ENCODE measurements at places on chromosomes 1 and 21.

GRCh38 chr1:184757406-184757805, 2.7 kb upstream of the EDEM3 start:
- DNase-seq: no peak

DNA sequence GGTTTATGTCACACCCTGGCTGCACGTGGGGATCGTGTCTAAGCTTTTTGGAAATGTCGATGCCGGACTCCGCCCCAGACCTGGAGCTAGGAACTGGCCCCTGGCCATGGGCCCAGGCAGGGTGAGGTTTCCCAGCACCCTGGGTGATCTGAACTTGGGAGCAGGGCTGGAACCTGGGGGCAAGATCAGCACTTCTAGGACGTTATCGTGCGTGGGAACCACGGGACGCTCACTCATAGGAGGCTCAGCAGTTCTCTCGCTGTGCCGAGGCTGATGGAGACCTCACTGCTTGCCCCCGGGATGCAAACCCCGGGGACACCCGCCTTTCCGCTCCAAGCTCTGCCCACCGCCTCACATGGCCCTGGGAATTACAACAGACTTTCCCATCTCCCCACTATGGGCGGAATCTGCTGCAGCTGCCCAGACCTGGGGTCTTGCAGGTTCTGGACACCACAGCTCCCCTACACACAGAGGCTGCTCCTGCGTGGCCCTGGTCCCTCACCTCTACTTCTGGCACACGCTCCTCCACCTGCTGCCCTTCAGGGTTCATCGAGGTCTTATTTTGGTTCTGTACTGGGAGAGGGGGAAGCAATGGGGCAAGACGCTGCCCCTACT, 35.9 kb downstream of the COL18A1 start:
- DNase-seq: no peak

GRCh38 chr1:65084066-65084465, 63.9 kb upstream of the AK4 start:
- no peak for DNase-seq

DNA sequence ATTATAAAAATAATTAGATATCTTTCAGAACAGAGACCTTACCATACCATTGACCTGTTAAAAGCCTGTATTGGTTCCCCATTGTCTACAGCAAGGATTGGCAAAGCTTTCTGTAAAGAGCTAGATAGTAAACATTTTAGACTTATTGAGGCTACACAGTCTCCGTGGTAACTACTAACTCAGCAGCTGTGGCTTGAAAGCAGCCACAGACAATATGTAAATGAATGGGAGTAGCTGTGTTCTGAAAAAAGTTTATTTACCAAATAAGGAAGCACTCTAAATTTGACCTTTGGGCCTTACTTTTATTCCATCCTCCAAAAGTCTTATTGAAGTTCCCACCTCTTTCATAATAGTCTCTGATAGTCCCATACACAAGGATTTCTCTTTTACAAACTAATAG, 39.7 kb downstream of the NUP210L start:
- no peak for DNase-seq

- no peak for DNase-seq
Measured at GRCh38 chr1:6030132-6030531, 15.6 kb upstream of the KCNAB2 start.

DNA sequence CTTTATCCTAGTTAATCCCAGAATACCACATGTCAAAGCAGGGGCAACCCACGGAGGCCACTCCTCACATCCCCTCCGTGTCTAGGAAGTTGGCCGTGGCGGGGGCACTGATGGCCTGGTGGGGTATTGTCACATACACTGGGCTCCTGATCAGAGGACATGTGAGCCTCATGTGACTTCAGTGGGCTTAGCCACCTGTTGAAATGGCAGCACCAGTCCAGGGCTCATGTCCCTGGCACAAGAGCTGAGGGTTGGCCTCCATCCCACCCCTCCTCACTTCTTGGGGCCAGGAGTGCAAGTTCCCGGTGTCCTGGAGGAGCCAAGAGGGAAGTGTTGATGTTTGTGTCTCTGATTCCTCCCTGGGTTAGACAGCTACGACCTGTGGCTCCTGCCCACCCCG, 313.4 kb downstream of the CAMTA1 start:
- no peak for DNase-seq

DNA sequence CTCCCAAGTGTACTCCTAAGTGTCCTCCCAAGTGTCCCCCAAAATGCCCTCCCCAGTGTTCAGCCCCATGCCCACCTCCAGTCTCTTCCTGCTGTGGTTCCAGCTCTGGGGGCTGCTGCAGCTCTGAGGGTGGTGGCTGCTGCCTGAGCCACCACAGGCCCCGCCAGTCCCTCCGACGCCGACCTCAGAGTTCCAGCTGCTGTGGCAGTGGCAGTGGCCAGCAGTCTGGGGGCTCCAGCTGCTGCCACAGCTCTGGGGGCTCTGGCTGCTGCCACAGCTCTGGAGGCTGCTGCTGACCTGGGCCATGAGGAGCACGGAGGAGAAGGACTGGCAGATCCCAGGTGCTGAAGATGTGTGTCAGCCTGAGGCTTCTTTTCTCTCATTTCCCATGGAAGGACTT, 993 bp downstream of the LCE5A start:
- no peak for DNase-seq

- no peak for DNase-seq
Measured at GRCh38 chr21:44006656-44007055, 5.5 kb upstream of the TRAPPC10 start.

GRCh38 chr1:70103770-70104169, 101.6 kb downstream of the LRRC40 start:
- no peak for DNase-seq

GRCh38 chr1:202592146-202592545, 118.1 kb downstream of the SYT2 start:
- no peak for DNase-seq

DNA sequence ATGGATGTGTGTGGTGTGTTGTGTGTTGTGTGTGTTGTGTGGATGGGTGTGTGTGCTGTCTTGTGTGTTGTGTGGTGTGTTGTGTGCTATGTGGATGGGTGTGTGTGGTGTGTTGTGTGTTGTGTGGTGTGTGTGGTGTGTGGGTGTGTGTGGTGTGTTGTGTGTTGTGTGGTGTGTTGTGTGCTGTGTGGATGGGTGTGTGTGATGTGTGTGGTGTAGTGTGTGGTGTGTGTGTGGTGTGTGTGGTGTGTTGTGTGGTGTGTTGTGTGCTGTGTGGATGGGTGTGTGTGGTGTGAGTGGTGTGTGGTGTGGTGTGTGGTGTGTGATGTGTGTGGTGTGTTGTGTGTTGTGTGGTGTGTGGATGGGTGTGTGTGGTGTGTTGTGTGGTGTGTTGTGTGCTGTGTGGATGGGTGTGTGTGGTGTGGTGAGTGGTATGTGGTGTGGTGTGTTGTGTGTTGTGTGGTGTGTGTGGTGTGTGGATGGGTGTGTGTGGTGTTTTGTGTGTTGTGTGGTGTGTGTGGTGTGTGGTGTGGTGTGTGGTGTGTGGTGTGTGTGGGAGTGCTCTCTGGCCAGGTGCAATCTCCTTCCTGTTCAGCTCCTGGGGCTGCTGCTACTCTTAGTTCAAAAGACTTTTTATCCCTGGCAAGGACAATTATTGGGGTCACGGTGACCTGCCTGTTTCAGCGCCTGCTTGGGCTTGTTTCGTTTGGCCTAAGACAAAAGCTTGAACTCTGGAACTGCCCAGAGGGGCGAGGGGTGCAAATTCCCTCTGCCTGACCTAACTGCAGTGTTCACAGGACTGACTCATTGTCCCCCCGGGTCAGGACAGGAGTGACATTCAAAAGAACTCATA, 101.1 kb downstream of the UBIAD1 start:
- no peak for DNase-seq

- DNase-seq: no peak
Measured at GRCh38 chr1:201386208-201386607, 8.7 kb upstream of the TNNT2 start.

- DNase-seq: no peak
Measured at GRCh38 chr1:181541947-181542346, 58.6 kb downstream of the CACNA1E start.

GRCh38 chr1:183804916-183805841, at the start of gene RGL1:
Gene RGL1, plus strand, starts transcription at chr1:183805120. Its CDS starts 178 bp downstream, at chr1:183805298.
- no peak for DNase-seq

GRCh38 chr21:20882462-20883407, 115.5 kb upstream of the NCAM2 start:
- no peak for DNase-seq

DNA sequence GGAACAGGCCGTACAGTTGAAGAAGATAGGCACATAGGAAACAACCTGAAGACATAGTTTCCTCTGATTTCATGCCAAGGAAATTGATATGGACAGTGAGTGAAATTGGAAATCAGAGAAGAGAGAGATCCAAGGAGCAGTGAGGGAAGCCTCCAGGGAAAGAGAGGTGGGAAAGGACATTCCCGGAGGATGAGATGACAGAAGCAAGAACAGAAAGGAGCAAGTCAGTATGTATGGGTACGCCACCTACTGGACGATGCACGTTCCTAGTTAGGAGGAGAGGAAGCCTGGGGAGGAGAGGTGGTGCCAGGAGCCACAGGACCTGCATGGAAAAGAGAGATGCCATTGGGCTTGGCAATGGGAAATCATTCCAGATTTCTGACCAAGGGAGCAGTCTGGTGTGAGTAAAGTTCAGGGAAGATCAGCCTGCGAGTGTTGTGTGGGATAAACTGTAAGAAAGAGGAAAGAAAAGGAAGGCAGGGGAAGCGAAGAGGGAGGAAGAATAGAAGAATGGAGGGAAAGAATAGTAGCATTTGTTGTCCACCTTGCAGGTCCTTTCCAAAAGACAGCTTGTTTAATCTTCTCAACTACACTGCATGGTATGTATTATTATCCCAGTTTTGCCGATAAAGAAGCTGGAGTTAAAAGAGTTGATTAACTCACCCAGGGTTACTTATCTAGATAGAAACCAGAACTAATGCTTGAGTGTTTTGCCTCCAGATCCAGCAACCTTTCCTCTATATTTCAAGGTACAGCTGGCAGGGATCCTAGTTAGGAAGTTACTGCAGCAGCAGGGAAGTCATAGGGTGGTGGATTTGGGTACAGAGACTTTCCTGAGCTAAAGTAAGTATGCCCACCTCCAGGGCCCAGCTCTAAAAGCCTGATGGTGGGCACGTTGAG, 27.4 kb downstream of the C1orf116 start:
- peak; percentile 14 for DNase-seq

DNA sequence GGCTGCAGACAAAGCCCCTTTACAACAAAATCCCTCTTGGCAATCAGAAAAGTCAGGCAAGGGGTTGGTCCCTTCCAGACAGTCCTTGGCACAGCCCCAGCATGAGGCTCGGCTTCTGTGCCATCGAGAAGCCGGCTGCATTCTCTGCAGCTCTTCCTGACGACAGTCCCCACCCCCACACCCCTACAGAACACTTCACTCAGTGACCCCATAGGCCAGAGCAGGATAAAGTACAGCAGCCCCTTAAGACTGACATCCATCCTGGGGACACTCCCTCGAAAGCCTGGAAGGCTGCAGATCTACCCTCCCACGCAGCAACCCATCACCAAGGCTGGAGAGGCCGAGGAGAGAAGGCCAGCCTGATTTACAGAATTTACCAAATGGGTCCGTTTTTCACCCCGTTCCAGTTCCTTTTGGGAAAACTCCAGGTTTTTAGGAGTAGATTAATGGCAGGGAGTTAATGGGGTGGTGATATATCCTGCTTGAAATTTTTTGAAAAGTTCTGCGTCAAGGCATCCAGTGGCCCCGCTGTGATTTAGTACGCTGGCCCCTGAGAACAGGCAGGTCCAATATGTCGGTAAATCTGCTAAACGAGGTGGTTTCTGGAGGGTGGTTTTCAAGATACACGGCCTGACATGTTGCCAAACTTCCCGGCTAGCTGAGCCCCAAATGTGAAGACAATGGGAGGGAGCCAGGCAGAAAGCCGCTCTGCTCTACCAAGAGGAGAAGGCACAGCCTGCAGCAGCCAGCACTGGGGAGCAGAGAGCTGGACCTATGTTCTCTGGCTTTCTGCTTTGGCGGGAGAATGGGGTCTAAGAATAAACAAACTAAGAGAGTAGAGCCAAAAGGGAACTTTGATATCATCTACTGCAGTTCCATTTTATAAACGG, 81.7 kb downstream of the SSBP3 start:
- no peak for DNase-seq

DNA sequence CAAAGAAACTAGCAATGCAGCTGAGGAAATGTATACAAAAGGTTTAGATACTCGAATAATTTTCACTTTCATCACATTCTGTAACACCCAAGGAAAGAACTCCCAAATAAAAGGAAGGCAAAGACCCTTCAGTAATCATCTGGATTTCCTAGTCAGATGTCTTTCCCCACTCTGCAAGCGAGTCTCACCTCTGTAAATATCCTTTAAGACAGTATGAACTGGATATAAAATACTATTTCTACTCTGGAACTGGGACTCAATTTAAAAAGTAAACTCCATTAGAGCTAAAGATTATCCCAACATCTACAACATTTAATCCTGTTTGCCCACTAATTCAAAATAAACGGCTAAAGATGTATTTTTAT, 27.0 kb downstream of the C2CD2 start:
- no peak for DNase-seq

DNA sequence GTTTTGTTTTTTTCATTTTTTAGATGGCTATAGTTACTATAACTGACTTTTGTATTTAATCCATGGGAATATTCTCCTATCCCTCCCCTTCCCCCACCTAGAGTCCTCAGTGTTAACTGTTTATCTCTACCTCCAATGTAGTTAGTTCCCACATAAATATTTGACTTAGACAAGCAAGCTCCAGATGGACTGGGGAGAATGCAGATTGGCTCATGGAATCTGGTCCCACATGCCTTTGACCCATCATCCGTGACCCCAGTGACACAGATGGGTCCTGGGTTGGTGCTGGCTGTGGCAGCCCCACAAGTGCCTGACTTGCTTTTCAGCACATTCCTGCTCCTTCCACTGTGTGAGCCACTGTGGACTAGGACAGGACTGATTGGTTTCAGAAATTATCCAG, 41.8 kb downstream of the ATP2B4 start:
- DNase-seq: no peak

GRCh38 chr1:150577557-150578271, 1.7 kb downstream of the MCL1 start:
- DNase-seq: no peak

- DNase-seq: no peak
Measured at GRCh38 chr1:234148350-234148749, 224.9 kb upstream of the COA6 start.

DNA sequence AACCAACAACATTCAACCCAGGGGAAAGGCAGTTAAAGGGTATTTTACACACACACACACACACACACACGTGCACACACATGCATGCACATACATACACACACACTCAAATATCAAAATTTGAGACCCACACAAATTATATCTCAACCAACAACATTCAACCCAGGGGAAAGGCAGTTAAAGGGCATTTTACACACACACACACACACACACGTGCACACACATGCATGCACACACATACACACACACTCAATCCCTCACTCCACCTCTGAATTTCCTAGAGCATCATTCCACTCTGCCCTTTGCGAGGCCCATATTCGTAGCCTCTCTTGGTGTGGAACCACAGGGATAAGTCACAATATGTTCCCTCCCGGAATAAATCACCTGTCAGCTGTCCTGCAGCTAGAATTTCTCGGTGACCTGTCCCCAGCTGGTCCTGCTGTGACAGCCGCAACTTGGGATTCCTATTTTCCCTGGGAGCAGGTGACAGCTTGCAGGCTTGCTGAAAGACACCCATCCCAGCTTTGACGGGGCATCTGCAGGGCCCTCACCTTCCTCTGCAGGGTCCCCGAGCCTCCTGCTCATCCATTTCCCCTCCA, 122.7 kb downstream of the PSMG1 start:
- no peak for DNase-seq

Data from stimulated activated CD4-positive, alpha-beta T cell treated with anti-CD3 and anti-CD28 coated beads, TNF-alpha, amount 100 ng/mL, for 24 hours (primary cell).